ENCODE measurements at places on chromosomes 2 and 18.

DNA sequence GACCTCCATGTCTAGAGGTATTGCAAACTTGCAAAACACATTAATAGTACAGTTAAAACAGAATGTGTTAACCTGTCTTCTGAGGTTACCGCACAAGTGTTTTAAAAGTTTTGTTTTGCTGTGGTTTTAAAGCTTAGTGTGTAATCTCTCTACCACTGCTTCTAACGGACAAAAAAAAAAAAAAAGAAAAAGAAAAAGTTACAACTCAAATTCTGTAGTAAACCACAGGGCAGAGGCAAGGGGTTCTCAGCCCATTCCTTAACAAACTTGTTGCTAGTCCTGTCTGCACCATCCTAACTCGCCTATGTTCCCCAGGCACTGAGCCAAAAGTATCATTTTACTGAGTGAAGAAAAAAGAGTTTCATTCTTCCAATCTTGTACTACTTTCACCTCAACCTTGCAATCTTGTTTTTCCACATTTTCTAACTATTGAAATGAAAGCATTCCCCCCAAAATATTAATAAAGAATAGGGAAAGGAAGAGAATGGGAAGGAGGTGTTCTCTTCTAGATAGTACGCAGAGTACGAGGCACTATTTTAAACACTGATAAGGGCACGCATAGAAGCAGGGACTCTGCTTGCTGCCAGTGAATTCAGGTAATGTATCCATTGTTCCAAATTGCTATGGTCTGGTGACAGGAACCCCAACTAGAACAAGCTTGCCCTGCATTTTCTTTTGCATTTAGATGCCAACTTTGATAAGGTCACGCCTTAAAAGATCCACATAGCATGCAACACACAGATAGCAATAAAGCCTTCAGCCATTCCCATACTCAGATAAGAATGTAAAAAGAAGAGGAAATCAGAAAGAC, 47.1 kb downstream of the IKZF2 start:
- DNase-seq = no peak

GRCh38 chr18:2723207-2723606, 67.7 kb downstream of the SMCHD1 start:
- no peak for DNase-seq

DNA sequence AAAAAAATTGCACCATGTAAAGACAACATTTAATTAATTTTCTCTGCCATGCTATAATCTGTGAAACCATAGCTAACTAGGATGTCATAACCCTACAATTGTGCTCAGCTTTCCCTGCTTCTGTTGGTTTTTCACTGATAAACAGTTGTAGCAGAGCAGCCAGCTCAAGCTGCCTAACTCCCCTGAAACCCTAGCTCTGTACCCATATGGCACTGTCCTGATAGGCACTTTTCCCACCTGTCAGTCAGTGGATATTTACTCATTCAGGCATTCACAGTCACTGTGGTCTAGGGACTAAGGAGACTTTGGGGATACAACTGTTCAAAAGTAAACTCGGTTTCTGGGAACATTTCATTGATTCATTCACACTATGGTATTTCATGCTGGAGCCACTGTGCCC, 407.0 kb downstream of the DSEL start:
- DNase-seq = no peak

- no peak for DNase-seq
Observed at GRCh38 chr18:46164920-46165319, 60.7 kb downstream of the HAUS1 start.

GRCh38 chr18:21575656-21576055, 24.8 kb downstream of the ESCO1 start:
- DNase-seq = no peak

DNA sequence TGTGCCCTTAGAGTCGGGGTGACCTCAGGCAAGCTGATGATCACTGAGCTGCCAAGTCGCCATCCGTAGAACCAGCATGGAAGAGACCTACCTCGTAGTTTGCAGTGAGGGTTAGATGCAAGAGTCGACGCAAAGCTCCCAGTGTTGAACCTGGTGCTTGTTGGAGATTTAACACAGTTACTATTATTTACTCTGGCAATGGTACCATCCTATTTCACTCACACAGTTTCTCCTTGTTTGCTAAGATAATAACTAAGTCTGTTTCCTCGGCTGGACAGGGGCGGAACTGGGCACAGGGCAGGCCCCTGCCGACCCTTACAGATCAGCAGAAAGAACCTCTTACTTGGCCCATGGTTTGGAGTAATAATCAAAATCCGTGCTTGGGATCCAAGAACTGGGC, 85.5 kb downstream of the ACAA2 start:
- no peak for DNase-seq

DNA sequence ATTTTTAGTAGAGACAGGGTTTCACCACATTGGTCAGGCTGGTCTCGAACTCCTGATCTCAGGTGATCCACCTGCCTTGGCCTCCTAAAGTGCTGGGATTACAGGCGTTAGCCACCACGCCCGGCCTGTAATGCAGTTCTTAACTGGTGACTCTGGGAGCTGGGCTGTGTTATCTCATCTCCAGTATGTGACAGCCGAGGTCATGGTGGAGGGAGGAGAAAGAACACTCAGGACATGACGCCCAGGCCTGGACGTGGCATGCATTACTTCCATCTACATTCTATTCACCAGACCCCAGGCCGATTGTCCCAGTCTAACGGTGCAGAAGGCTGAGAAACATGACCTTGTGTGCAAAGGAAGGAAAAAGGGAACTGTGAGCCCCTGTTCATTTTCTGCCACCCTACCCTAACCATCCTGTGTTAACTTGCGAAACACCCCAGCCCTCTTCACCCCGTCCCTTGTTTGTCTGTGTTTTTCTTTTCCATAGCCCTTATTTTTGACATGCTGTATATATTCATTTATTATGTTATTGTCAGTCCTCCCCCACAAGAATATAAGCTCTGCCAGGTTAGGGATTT, 88.1 kb upstream of the ASAP2 start:
- DNase-seq = no peak

DNA sequence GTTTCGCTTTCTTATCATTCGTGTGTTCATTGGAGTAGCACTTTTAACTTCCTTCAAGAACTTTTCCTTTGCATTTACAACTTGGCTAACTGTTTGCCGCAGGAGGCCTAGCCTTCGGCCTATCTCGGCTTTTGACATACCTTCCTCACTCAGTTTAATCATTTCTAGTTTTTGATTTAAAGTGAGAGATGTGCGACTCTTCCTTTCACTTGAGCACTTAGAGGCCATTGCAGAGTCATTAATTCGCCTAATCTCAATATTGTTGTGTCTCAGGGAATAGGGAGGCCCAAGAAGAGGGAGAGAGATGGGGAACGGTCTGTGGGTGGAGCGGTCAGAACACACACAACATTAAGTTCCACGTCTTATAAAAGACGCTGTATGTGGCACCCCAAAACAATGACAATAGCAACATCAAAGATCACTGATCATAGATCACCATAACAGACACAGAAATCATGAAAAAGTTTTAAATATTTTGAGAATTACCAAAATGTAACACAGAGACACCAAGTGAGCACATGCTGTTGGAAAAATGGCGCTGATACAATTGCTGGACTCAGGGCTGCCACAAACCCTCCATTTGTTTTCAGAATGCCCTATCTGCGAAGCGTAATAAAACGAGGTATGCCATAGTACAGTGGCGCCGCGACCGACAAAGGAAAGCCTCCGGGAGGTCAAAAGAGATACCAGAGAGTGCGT, 553 bp downstream of the TIGD1 start:
- no peak for DNase-seq

DNA sequence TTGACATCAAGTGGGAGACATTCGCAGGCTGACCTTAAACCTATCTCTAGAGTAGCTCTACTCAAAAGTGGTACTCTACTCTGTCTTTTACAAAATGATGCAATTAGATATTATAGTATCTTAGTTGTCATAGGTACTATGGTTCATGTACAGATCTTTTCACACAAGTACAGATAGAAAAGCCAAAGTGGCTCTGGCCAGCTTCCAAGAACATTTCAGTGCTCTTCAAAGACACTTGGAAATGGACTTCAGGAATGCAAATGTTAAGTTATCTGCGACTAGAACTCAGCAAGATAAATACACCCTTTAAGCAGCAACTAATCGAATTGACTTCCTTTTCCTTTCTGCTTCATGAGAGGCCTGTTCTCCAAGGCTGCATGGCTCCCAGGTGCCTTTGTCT, 718.7 kb upstream of the FAM98A start:
- DNase-seq = no peak

DNA sequence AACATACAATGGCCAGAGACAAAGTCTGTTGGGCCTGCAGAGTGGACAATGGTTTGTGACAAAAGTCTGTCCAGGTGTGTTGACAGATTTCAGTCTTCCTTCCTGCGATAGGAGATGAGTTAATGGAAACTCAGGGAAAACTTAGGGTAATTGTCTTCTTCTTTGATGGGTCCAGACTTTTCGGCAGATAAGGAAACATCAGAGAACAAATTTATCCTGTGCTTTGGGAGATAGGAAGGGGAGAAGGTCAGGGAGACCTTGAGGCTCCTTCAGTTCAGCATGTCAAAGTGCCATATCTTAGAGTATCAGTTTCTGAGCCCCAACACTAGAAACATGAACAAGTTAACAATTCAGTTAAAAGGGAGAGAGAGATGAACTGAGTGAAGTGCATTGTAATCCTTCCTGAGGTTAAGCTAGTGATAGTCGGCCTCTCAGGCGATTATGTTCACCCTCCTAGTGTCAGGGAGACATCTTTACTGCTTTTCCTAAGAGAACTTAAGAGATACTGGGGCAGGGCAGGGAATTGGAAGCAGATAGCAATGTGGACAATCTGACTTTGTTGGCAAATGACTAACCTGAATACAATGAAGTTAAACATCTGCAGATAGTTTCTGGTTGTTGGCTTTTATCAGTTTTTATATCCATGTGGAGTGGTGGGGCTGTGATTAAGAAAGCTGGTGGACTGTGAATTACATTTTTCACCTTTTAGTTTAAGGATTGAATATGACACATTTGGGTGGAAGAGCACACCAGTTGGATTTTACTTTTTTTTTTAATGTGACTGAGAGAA, 248.8 kb upstream of the FN1 start:
- DNase-seq = no peak

DNA sequence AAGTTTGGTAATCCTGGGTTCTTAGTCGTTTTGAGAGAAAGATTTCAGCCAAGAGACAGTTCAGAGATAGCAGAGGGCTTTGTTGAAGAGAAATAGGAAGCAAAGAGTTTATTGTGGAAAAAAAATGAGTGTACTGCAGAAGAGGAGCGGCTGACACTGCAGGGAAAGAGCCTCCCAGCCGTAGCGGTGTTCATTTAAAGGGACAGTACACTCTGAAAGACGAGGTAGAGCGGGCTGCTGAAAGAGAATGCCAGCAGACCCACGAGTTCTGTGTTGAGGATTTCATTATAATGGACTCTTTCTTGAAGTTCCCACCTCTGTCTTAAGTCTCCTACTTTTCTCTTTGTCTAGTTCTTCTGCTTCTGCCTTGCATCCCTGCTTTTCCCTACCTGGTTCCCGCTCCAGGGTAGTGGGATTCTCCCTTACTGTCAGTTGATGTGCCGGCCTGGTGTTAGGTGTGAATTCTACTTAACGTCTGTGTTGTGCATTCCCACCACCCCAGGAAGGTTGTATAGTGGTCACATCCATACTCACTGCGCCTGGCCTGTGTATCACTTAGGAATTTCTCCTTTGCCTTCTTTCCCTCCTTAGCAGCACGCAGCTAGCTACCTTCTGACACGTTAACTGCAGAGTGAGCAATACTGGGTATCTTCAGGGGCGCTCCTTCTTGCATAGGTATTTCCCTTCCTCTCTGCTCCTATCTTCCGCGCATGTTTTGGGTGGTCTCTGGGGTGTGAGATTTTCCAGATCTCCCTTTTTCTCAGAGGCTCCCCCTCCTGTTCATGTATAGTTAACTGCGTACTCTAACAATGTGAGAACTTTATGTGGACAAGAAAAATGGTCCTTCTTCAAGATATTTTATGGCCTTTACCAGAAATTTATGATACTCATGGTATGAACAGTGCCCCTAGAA, 164.5 kb downstream of the PTH2R start:
- DNase-seq = no peak

GRCh38 chr2:8679827-8680731, 1.8 kb upstream of the ID2 start:
- DNase-seq = no peak

DNA sequence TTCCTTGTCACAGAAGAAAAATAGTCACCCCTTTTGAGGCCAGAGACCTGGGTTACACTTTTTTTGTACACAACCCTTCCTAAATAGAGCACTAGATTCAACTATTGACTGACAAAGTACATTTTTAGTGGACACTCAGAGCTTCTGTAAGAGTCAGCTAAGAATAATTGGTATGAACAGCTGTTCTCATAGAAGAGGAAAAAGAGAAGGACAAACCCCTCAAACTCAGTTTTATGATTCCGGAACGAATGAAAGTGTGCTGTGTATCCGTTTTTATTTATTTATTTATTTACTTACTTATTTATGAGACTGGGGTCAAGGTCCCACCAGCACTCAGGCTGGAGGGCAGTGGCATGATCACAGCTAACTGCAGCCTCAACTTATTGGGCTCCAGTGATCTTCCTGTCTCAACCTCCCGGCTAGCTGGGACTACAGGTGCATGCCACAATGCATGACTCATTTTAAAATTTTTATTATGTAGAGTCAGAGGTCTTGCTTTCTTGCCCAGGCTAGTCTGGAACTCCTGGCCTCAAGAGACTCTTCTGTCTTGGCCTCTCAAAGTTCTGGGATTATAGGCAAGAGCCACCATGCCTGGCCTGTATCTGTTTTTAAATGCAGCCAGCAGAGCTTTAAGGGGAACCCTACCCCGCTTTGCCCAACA, 36.0 kb upstream of the FZD5 start:
- no peak for DNase-seq

GRCh38 chr2:43458014-43458628, 137.7 kb downstream of the THADA start:
- DNase-seq = no peak

DNA sequence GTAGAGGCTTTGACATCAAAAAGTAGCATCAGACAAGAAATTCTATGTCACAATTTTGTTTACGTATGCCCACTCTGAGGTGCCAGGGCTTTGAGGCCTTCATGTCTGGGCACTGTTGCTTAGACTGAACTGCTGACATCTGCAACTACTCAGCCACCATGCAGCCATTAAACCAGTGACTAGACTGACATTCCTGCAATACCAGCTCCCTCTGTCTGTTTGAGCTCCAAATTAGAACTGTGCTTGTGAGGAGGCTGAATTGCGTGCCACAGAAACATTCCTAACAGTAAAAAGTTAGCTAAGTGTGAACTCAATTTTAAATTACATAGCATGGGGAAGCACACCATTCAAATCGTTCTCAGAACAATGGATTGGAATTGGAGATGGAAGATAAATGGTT, 163.2 kb downstream of the INSIG2 start:
- no peak for DNase-seq

GRCh38 chr2:44498551-44498950, 136.8 kb downstream of the CAMKMT start:
- DNase-seq = no peak

GRCh38 chr2:159851941-159852340, 53.9 kb upstream of the CD302 start:
- no peak for DNase-seq

GRCh38 chr2:10220902-10221391, 81.8 kb upstream of the HPCAL1 start:
- no peak for DNase-seq

Measured in activated CD4-positive, alpha-beta T cell treated with anti-CD3 and anti-CD28 coated beads, Interleukin-2, amount 50 U/mL, for 24 hours (primary cell).